ENCODE measurements at places on chromosomes 13 and 19.

DNA sequence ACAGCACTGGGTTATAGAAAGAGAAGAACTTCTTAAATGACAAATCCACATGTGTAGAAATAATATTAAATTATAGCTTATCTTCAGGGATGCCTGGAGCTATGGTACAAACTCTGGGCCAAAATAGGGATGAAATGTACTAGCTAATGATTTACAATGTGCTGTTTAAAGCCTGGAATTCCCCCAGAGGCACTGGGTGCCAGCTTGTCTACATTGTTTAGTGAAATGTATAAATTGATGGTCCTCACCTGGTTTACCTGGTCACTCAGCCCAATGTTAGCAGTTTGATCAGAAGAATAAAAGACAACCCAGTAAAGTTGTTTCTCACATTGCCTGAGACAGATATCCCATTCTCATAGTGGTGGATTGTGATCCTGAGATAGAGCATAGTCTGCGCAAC lies 597.2 kb downstream of the DIAPH3 start:
- H3K27me3 ChIP-seq: no peaks in the 10 kb centered on the region
- DNase-seq: no peak
- no peak overlapping the region for H3K27ac ChIP-seq
- H3K4me1 ChIP-seq: no peaks in the 10 kb centered on the region
- no peak overlapping the region for H3K4me3 ChIP-seq
- H3K36me3 ChIP-seq: no peaks in the 10 kb centered on the region

DNA sequence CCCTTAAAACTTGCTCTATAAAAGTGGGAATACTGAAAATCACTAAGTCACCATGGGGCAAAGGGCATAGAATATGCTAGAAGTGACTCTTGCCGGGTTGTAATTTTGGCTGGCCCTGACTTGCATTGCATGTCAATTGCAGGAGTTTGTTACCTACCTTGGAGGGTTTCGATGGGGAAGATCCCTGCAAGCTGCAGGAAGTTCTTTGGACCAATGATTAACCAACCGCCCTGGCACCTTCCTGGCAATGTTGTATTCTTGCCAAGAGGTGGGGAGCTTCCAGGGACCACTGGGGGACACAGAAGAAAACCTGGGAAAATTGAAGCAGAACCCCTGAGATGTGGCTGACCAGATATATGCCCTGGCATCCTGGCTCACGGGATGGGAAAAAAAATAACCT lies 235.8 kb downstream of the B3GLCT start:
- no peak overlapping the region for H3K4me3 ChIP-seq
- no peaks in the 10 kb centered on the region for H3K27me3 ChIP-seq
- no peak for DNase-seq
- H3K36me3 ChIP-seq: no peaks in the 10 kb centered on the region

DNA sequence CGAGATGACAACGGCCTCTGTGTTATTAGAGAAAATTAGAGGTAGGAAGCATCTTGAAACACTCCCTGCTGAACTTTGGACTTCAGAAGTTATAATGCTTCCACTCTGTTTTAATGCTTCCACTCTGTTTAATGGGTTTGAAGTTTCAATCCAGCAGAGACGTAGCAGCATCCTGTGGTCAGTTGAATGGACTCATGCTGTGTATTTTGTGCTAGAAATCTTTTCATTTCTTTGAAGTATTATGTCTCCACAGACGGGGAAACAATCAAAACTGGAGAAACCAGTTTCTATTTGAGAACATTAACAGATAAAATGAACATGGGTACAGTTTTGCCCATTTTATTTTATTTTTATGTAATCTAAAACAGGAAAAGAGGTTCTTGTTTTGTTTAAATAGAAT lies 1736.2 kb downstream of the SLITRK5 start:
- H3K27ac ChIP-seq: no peak overlapping the region
- no peaks in the 10 kb centered on the region for H3K36me3 ChIP-seq
- no peaks in the 10 kb centered on the region for H3K27me3 ChIP-seq
- H3K4me3 ChIP-seq: no peak overlapping the region
- DNase-seq: no peak

DNA sequence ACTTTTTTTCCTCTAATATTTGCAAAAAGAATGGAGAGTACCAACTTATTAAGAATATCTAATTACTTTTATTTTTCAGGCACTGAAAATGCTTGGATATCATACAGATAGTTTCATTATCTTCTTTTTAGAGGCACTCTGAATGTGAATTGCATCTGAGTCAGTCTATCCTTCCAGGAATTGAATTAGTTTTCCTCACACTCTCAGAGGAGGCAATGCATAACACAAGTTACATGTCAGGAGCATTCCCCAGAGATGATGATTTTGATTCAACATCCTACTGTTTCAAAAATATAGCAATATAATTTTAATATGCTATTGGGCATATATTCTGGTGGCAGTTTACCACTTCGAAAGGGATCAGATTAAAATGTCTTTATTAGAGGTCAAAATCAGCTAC lies 1315.4 kb downstream of the PCDH9 start:
- no peak overlapping the region for H3K27ac ChIP-seq
- no peak overlapping the region for H3K4me3 ChIP-seq
- H3K36me3 ChIP-seq: no peaks in the 10 kb centered on the region
- no peaks in the 10 kb centered on the region for H3K4me1 ChIP-seq
- DNase-seq: no peak
- H3K27me3 ChIP-seq: no peaks in the 10 kb centered on the region

GRCh38 chr19:38709671-38710415 lies 34.4 kb downstream of the CAPN12 start:
- peaks cover 45% of the 10 kb centered on the region for H3K36me3 ChIP-seq
- no peak overlapping the region for H3K27ac ChIP-seq
- H3K4me1 ChIP-seq: no peaks in the 10 kb centered on the region
- no peaks in the 10 kb centered on the region for H3K27me3 ChIP-seq

GRCh38 chr19:42111811-42112210 lies 20.4 kb downstream of the POU2F2 start:
- H3K27me3 ChIP-seq: no peaks in the 10 kb centered on the region
- no peaks in the 10 kb centered on the region for H3K36me3 ChIP-seq
- no peak overlapping the region for H3K4me3 ChIP-seq
- no peaks in the 10 kb centered on the region for H3K4me1 ChIP-seq
- no peak overlapping the region for H3K27ac ChIP-seq

DNA sequence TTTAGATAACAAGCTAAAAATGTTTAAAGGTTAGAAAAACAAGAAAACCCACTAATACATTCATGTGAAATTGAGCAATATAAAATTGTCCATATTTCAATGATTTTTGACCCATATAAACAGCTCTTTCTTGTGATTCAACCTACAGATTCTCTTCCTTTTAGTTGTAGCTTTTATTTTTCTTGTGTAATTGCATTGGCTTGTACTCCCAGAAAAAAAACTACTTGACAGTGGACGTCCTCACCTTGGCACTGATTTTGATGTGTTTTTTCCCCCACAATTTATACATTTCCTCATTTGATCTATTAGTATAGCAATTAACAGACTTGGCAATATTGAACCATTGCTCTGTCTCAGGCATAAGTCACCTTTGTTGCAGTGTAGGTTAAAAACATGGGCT lies 4.7 kb downstream of the CCDC194 start:
- no peaks in the 10 kb centered on the region for H3K4me1 ChIP-seq
- H3K27me3 ChIP-seq: no peaks in the 10 kb centered on the region
- H3K27ac ChIP-seq: no peak overlapping the region
- no peak for DNase-seq

DNA sequence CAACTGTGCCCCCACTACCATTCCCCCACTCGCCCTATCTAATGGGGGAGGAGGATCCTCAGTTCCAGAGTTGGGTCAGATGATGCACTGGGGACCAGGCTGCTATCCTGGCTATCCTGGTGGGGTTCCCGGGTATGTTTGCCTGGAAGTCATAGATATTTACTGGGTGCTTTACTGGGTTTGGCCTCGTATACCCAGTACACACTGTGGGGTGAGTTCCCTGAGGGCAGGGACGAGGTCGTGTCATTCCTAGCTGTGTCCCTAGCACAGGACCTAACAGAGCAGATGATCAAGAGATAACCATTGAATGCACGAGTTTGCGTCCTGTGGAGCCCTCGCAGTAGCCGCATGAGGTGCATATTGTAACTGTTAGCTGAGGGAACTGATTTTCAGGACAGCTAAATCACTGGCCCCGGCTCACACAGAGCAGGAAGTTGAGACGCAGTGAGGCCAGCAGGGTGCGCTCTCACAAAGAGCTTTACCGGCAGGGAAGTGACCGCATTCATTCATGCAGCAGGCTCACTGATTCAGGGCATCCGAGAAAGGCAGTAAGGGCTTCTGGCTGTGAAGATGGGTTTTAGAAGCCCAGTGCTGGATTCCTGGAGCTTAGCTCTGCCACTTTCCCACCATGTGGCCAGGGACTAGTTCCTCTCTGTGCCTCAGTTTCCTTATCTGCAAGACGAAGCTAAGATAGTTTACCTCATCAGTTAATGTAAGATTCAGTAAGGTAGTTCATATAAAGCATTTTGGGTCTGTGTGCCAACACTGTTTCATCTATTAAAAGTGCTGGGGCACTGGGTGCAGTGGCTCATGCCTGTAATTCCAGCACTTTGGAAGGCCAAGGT lies 6.0 kb downstream of the RUVBL2 start:
- no peak overlapping the region for H3K4me3 ChIP-seq
- DNase-seq: peak; percentile 91
- no peaks in the 10 kb centered on the region for H3K4me1 ChIP-seq
- no peak overlapping the region for H3K27ac ChIP-seq

- H3K4me1 ChIP-seq: peaks cover 2% of the 10 kb centered on the region
- H3K27me3 ChIP-seq: no peaks in the 10 kb centered on the region
- H3K27ac ChIP-seq: no peak overlapping the region
- no peak overlapping the region for H3K4me3 ChIP-seq
These were observed 47.9 kb downstream of the DCT start for GRCh38 chr13:94431574-94431973.

GRCh38 chr19:41847351-41848105 lies 2.7 kb downstream of the DMRTC2 start:
- no peak for DNase-seq
- H3K36me3 ChIP-seq: no peaks in the 10 kb centered on the region
- peaks cover 4% of the 10 kb centered on the region for H3K4me1 ChIP-seq

GRCh38 chr19:31100206-31100590 lies 249.0 kb downstream of the TSHZ3 start:
- H3K4me1 ChIP-seq: no peaks in the 10 kb centered on the region
- DNase-seq: no peak
- H3K27ac ChIP-seq: no peak overlapping the region
- no peaks in the 10 kb centered on the region for H3K36me3 ChIP-seq

- H3K36me3 ChIP-seq: no peaks in the 10 kb centered on the region
- H3K27ac ChIP-seq: no peak overlapping the region
- DNase-seq: no peak
- no peaks in the 10 kb centered on the region for H3K27me3 ChIP-seq
These were observed 345.3 kb downstream of the SLITRK1 start for GRCh38 chr13:83536941-83537340.

GRCh38 chr13:24353736-24354135 lies 44.4 kb downstream of the C1QTNF9 start:
- no peaks in the 10 kb centered on the region for H3K36me3 ChIP-seq
- no peaks in the 10 kb centered on the region for H3K4me1 ChIP-seq
- no peaks in the 10 kb centered on the region for H3K27me3 ChIP-seq

DNA sequence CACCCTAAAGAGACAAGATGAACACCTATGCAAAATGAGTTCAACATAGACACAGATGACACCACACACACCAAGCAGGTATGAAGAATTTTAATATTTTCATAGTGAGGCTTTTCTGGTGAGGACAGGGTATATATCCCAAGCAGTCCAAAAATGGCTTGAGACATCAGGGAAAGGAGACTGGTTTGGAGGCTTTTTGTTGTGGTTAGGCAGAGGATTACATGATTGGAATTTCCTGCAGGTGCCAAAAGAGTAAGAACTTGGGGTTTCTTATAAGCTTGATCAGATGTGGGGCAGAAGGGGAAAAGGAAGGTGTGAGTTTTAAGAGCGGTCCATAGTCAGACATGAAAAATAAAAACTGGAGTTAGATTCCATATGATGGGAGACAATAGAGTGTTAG lies 420.8 kb upstream of the SLITRK1 start:
- no peak overlapping the region for H3K27ac ChIP-seq
- H3K4me1 ChIP-seq: no peaks in the 10 kb centered on the region
- no peaks in the 10 kb centered on the region for H3K36me3 ChIP-seq
- no peaks in the 10 kb centered on the region for H3K27me3 ChIP-seq

DNA sequence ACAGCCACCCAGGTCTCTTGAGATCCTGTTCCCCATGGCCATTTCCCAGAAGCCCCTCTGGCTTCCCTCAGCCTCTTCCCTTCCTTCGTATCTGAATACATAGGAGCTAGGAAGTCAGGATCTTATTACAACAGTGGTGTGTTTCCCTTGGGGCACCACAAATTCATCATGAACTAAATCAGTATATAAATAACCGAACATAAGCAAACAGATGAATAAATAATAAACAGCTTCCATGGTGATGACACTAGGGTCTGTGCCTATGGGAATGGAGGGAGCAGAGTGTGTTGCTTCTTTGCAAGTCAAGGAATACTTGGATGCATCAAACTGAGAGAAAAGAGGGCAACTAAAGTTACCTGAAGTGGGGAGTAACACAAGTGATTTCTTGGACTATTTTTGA lies 527.6 kb downstream of the LMO7 start:
- H3K4me3 ChIP-seq: no peak overlapping the region
- H3K27me3 ChIP-seq: no peaks in the 10 kb centered on the region
- H3K27ac ChIP-seq: no peak overlapping the region
- H3K4me1 ChIP-seq: no peaks in the 10 kb centered on the region
- no peaks in the 10 kb centered on the region for H3K36me3 ChIP-seq

DNA sequence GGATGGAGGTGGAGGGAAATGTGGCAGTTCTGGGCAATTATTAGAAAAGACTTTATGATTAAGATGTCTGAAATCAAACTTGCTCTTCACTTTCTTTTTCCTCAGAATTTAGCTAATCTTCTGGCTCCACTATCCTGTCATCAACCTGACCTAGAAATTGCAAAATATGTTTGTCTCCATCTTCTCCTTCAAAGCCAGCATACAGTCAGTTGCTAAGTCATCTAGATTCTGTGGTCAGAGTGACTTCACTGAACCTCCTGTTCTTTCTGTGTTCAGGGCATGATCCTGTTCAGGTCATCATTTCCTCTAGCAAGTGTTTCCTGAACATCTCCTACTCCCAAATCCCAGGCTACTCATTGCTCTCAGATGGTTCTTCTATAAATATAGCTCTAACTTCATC lies 10.8 kb upstream of the CCNA1 start:
- no peaks in the 10 kb centered on the region for H3K27me3 ChIP-seq
- peaks cover 4% of the 10 kb centered on the region for H3K4me1 ChIP-seq
- DNase-seq: no peak
- no peaks in the 10 kb centered on the region for H3K36me3 ChIP-seq
- H3K27ac ChIP-seq: no peak overlapping the region

DNA sequence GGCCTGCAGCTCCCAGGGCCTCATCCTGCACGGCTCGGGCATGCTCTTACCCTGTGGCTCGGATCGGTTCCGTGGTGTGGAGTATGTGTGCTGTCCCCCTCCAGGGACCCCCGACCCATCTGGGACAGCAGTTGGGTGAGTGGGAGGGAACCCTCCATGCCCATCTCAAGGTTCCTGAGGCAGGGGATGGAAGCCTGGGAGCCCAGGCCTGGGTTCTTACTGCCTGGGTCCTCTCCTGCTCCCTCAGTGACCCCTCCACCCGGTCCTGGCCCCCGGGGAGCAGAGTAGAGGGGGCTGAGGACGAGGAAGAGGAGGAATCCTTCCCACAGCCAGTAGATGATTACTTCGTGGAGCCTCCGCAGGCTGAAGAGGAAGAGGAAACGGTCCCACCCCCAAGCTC lies 3.2 kb downstream of the APLP1 start:
- no peaks in the 10 kb centered on the region for H3K27me3 ChIP-seq
- no peak overlapping the region for H3K27ac ChIP-seq
- DNase-seq: no peak
- no peak overlapping the region for H3K4me3 ChIP-seq
